ENCODE measurements at places on chromosomes 1 and 21.

- DNase-seq: no peak
Observed at GRCh38 chr1:241934201-241934848, 23.2 kb upstream of the BECN2 start.

DNA sequence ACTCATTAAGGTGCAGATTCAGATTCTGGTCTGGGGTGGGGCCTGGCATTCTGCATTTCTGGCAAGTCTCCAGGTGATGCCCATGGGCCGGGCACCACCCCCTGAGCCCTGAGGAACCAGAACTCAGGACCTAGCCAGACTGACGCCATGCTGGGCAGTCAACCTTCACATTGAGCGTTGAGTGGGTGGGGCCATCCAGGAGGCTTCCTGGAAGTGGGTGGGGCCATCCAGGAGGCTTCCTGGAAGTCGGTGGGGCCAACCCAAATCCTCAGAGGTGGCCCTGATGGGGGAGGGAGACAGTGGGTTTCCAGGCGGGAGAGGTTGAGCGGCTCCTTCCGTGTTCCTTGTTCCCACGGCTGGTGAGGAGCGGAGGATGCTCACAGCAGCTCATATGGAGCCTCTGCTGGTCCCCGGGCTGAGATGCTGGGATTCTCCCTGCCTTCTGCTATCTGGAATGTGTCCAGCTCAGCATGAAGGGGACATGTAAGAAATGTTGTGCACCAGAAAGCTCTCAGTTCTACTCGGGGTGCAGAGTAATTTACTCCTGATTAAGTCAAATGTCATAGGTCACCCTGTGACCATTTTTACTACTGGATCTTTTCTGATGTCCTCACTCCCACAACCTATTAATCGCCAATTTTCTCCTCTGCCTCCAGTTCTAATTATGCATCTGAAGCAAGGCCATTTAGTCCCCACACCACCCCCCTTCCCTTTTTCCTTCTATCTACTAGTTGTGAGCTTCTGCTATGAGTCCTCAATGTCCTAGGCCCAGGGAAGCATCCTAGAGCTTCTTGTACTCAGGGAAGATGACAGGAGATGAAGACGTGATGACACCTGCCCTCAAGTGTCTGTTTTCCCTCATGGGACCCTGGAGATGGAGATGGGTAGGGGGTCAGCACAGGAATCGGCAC is 435.4 kb downstream of the PTPRU start:
- no peak for DNase-seq

DNA sequence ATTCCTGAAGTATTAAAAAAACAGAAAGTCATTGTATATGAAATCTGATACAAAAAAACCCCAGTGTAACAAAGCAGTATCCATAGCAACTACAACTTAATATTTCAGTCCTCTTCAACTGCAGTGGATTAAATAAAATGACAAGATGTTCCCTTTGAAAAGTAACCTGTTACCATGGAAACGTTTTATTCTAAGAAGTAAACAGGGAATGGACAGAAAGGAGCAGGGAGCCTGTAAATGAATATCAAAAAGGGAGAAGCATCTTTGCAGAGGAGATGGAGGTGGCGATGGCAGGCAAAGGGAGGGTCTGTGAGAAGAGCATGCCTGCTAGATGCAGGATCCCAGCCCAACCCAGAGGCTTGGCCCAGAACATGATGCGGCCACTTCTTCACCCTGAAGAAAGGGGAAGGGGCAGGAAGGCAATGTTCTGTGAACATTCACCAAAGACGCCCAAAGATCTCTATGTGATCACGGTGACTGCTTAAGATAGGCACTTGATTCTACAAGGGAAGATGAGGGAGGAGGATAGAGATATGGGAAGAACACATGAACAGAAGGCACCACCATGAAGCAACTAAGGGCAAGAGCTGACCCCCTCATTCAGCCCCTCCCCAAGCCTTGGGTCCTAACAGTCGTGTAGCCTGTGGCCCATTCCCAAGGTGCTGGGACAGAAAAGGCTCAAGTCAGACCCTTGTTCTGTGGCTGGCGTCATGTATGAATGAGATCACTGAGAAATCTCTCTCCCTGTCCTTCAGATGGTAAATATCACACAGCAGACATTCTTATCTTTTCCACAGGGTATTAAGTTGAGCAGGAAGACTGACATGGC is 200.0 kb downstream of the SLC45A1 start:
- DNase-seq: no peak

DNA sequence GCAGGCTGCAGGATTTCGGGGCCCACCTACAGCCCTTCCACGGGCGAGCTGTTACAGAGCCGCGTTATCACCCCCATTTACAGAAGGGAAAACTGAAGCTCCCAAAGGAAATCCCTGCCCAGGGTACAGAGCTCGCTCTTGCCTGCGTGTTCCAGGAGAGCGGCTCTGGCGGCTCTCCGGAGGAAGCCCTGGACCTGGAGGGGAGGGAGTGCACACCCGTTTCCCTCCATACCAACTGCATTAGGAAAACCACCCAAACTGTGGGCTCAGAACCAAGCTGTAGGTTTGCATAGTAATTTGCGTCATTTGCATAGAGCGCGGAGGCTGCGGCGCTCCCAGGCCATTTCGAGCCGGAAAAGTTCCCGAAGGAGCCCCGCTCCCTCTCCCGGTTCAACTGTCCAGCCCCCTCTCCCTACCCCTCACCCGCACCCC is 24.7 kb upstream of the ADGRB2 start:
- DNase-seq: no peak

DNA sequence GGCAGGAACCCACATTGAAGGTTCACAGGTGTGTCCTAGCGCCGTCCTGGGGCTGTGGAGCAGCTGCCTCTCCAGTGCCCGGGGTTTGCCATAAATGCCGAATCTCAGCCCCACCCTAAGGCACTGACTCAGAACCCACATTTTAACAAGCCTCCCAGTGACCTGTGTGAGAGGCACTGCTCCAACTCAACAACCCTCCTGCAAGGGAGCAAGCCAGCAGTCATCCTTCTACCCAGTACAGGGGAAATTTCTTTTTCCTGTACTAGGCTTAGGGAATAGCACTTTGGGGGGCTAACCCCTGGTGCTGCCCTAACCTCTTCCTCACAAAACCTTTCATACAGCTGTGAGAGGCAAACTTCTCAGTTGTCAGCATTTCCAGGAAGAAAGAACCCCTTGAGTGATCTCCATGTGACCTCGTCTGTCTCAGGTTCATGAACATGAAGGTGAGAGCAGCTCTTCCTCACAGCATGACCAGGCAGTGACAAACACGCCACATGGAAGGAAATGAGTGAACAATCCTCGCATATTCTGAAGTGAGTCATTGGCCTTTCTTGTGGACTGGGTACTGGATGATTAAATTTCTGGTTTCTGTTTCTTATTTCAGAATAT is 11.4 kb upstream of the BCAR3 start:
- DNase-seq: no peak

GRCh38 chr1:222043444-222044292 is 301.8 kb upstream of the DUSP10 start:
- no peak for DNase-seq

DNA sequence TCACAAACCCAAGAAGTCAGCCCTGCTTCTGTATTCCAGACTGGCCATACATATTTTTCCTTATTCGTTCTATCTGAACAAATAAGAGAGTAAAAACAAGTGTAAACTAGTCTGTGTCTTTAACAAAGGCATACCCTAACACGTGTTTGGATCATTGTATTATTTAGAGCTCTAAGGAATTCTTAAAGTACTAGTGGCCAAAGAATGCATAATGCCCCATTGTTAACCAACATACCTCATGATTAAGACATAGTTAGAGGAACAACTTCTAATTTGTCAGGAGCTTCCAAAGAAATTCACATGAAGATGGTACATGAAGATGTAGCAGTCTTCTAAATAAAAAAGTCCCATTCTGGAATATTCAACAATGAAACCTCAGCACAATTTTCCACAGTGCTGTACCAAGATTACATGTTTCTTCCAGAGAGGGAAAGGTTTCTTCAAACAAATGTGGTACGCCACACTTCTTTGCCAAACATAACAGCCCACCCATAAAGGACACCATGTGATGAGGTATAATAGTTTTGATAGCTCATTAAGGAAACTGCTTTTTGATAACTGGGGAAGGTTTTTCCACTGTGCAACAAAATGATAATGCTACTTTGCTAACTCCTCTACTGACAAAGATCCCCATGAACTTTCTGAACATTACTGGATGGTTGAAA is 5.0 kb downstream of the PALMD start:
- no peak for DNase-seq

- no peak for DNase-seq
Observed at GRCh38 chr1:86119214-86119764, 37.3 kb downstream of the COL24A1 start.

DNA sequence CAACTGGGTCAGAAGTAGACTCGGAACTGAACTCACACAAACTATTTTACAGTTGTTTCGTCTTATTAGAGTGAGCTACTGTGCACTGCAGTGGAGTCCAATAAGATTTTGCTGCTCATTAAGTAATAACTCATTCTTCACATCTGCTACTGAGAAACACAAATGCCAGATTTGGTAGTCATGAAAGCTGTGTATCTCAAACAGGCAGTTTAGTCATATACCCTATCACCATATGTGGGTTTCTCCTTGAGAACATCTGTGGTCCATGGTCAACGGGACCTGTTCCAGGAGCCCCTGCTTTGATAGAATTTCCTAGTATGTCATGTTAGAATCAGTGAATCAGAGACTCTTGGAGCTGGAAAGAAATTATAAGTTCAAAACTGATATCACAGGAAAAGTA is 60.4 kb downstream of the ALG14 start:
- DNase-seq: no peak

DNA sequence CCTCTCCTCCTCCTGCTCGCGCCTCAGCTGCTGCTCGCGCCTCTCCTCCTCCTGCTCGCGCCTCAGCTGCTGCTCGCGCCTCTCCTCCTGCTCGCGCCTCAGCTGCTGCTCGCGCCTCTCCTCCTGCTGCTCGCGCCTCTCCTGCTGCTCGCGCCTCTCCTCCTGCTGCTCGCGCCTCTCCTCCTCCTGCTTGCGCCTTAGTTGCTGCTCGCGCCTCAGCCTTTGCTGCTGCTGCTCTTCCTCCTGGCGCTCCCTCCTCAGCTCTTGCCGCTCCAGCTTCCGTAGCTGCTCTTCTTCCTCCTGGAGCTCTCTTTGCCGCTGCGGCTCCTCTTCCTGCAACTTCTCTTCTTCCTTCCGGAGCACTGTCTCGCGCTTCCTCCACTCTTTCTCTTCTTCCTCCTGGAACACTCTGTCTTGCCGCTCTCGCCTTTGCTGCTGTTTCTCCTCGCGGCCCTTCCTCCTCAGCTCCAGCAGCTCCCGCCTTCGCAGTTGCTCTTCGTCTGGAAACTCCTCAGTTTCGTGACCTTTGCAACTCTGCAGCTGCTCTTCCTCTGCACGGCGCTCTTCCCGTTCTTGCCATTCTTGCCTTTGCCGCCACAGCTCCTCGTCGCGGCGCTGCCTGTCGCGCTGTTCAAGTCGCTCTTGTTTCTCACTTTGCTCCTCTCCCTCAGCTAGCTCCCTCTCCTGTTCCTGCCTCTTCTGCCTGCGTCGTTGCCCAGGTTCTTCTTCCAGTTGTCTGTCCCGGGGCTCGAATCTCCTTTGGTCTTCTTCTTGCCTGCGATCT is 3.0 kb downstream of the TCHH start:
- no peak for DNase-seq

DNA sequence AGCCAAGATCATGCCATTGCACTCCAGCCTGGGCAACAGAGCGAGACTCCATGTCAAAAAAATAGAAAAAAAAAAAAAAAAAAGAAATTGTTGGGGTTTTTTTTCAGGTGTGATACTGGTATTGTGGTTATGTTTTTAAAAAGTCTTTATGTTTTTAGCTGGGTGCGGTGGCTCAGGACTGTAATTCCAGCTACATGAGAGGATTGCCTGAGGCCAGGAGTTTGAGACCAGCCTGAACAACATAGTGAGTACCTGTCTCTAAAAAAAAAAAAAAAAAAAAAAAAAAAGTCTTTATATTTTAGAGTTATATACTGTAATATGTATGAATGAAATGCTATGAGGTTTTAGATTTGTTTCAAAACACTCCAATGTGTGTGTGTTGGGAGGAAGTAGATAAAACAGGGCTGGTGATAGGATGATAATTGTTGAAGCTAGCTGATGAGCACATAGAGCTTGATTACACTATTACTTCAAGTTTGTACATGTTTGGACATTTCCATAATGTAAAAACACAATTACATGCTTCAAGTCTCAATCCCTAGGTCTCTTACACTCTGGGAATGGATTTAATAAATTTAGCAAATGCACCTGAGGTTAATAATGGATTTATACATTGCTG is 30.2 kb upstream of the ATP5PO start:
- DNase-seq: no peak

DNA sequence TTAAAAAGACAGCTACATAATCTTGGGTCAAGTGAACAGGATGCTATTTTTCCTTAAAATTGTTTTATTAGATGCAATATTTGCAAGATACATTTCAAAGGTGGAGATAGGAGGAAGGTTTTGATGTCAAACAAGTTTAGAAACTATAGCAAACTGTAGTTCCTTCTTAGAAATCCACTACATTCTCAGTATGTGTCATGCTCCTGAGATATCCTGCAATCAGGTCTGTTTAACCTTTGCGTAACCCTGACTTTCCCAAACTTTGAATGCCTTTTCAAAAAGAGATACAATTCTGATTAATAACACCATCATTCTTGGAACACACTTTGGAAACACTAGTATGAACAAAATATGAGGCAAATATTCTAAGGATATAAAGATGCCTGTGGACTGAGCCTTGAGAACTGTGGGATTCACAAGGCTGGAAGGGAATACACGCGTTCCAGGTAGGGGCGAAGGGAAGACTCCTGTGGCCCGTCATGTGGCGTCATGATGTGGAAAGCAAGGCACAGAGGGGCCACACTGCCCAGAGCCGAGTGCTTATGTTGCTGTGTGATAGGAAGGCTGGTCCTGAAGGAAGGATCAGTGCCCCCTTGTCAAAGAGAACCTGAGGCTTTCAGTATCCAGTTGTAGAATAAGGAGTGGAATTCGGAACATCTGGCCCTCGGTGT is 19.6 kb upstream of the TARBP1 start:
- DNase-seq: no peak

GRCh38 chr1:160658162-160658813 is 11.4 kb upstream of the SLAMF1 start:
- no peak for DNase-seq

DNA sequence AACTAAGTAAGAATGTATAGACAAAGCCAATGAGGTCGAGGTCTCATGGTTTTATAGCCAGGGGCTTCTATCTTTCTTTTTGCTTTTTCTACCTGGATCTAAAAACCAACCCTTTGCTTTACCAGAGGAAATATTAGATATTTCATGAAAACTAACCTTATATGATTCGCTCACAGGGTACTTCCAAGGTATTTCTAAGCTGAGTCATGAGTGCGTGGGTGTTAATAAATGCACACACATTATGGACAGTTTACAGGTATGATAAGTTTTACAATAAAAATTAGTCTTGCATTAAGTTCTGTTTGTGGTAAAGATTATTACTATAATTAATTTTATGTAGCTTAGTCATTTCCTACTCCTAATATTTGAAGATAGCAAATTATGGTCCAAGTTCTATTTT is 217.2 kb downstream of the CHRM3 start:
- DNase-seq: no peak
